ENCODE measurements at places on chromosomes 13 and 19.
A peak's percentile ranks its signal among the peaks of the same experiment; 100 is the strongest.

- DNase-seq = no peak
Observed at GRCh38 chr13:85725433-85725832, 73.8 kb downstream of the SLITRK6 start.

DNA sequence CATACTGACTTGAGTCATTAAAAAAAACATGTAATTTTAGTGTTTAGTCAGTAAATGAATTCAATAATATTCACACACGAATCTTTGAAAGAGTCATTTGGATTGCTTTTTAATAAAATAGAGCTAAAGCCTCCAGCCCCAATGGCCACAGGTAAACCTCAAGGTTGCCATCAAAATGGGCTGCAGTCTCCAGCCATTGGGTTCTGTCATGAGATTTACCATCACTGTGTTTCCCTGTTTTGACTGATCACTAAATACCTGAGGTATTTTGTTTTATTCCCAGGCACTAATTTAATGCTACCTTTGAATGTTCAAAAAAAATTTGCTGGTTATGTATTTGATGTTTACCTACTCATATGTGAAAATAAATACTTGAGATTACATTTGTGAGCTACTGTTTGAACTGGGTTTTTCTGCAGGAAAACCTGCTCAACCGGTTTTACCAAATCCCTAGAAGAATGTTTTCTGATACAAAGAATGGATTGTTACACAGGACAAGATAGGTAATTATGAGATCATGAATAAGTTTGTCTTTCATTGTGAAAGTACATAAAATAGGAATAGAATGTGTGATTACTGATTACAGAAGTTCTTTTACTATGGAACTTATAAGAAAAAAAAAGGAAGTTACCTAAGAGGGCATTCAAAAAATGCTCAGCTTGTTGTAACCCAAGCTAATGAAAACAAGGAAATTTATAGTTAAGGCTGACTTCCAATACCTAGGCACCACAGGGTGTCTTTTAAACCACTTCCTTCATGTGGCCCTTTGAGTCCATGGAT lies 391.3 kb downstream of the EFNB2 start:
- DNase-seq = no peak

- no peak for DNase-seq
Observed at GRCh38 chr19:48489608-48490216, 20.5 kb downstream of the CYTH2 start.

- no peak for DNase-seq
Observed at GRCh38 chr13:32212421-32212820, 102.7 kb downstream of the ZAR1L start.

DNA sequence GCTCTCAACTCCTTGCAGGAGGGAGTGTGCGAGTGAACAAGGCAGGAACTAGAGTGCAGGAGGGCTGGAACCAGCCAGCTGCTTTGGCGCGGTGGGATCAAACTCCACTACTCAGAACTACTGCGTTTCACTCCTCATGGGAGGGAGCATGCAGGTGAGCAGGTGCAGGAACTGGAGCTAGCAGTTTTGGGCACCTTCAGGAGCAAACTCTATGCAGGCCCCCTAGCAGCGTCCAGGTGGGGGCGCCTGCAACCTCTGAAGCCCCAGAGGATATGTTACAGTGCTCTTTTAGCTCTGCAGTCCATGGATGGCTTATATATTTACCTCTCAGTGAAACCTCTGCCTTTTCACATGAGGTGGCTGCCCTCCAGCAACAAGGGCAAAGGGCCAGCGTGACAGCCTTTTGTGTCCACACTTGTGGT lies 1303.4 kb downstream of the PCDH9 start:
- DNase-seq = no peak

DNA sequence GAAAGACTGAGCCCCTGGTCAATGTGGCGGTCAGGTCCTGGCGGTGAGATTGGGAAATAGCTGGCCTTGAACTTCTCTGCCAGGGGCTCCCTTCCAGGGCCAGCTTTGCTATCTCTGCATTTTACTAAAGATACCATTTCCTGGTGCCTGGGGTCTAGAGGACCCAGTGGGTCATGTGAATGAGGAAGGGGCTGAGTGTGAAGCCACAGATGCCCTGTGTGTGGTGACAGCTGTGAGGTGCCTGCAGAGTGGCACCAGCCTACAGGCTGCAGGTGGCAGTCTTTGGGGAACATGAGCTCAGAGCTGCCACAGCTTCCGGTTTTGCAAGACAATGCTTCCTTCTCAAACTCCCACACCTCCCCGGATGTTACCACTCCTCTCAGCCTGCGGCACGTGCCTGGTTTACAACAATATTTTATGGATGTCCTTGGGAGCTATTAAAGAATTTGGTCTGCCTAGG lies 5.2 kb upstream of the MLNR start:
- DNase-seq = peak; percentile 21

DNA sequence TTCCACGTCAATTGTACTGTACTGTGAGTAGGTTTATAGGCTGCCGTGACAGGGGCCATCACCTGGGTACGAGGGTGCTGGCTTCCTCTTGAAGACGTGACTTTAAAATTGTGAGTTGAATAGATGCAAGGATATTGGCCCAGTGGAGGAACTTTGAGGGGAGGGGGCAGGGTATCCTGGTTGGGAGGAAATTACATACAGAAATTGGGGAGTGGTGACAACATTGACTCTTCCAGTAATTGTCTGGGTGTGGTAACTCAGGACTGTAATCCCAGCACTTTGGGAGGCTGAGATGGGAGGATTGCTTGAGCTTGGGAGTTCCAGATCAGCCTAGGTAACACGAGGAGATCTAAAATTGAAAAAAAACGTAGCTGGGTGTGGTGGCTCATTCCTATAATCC lies 30.4 kb downstream of the DPRX start:
- DNase-seq = no peak

GRCh38 chr13:88526186-88526852 lies 855.1 kb downstream of the SLITRK5 start:
- no peak for DNase-seq

DNA sequence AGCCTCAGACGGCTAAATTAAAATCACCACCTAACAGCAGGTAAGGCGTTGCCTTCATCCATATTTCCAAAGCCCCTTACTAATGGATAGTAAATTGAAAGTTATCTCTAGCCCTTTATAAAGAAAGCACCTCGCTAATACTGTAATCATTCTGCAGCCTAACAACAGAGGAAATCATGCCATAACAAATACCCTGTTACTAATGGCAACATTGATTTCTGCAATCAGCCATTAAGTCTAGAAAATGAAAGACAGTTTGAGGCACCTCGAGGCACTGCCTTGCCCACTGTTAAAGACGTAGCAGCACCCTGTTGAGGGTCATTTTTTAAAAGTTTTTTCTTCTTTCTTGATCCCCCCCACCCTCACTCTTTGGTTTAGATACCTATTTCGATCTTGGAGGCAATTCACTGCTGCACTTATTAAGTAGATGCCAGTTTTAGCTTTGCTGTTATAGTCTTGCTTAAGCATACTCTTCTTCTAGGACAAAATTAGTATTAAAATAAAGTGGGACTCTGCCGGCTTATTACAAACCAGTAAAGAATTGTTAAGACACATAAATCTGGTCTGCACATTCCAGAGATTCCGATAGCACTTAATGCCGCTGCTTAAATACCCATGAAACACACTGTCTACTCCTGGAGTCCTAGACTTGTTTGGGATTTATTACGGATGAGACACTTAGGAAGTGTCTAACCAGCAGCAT lies 74.8 kb downstream of the ZNF536 start:
- no peak for DNase-seq

DNA sequence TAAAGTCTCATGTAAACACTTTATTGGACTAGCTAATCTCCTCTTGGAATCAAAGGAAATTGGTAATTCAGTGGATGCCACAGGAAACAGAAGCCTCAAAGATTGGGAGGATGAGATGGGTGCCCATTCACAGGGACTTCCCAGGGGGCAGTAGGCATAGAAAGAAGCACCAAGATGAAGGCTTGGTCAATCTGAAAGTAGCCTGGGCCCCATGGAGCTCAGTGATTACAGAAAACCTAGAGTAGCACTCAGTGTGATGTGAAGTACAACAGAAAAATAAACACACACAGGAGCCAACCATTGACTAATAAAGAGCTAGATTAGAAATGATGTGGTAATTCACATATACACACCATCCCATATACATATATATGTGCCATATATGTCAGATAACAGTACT lies 560.6 kb downstream of the TBC1D4 start:
- DNase-seq = no peak

GRCh38 chr13:53694814-53695532 lies 666.4 kb downstream of the OLFM4 start:
- DNase-seq = no peak

- no peak for DNase-seq
Observed at GRCh38 chr13:21010621-21011020, 50.8 kb downstream of the LATS2 start.

- DNase-seq = peak; percentile 11
Observed at GRCh38 chr19:17778968-17779929, 15.7 kb upstream of the B3GNT3 start.

DNA sequence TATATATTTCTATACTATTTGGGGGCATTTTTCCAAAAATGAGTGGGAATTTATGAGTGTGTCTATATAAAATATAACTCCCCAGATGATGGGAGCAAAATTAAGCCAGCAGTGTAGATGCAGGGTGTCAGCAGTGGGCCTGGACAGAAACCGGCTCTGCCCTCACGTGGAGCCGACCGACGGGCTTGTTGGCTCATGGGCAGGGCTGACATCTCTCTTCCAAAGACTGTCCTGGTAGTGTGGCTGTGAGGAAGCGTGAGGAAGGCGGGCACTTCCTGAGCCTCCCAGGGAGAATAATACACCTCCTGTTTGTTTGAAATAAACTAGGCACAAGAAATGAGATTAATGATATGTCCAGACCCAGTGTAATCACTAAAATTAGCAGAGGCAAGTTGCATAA lies 206.5 kb downstream of the TEX29 start:
- DNase-seq = no peak

GRCh38 chr19:37695144-37695899 lies 24.2 kb downstream of the ZNF607 start:
- DNase-seq = no peak

DNA sequence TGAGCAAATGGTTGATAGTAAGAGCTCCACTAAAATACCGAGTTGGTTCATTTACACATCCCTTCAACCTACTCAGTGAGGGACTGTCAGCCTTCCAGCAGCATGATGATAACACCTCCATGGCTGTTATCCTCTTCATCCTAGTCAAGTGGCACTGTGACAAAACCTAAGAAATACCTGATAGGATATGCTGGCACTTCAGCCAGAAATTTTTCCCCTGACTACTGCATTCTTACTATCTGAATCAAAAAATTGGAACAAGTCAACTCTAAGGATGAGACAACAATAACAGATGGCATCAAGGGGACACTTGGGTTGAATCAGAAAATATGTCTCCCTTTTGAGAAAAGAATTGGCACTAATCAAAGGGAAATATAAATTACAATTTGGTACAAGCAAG lies 193.9 kb downstream of the KCTD12 start:
- DNase-seq = no peak

GRCh38 chr19:6853868-6854267 lies 33.5 kb upstream of the ADGRE1 start:
- DNase-seq = no peak

GRCh38 chr13:101490406-101491015 lies 38.0 kb downstream of the ITGBL1 start:
- DNase-seq = no peak

DNA sequence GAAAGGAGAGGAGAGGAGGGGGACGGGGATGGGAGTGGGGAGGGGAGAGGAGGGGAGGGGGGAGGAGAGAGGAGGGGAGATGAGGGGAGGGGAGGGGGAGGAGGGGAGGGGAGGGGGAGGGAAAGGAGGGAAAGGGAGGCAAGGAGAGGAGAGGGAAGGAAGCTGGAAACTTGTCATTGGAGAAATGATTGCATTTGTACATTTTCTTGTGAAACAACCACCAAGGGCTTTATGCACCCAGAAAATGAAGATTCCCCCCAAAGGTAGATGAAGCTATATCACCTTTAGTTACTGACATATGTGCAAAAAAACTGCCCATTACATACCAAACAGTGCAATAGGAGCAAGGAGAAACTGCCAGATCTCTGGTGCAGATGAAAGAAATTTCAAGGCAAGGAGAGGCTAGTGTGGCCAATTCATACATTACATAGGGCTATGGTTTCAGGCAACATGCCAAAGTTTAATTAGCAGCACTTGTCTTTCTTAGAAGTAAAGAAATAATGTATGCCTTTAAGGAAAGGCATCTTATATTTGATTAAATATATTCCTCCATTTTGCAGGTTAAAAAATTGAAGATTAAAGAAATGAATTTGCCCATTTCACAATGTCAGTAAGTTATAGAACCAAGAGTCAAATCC lies 49.5 kb upstream of the STK24 start:
- DNase-seq = no peak

DNA sequence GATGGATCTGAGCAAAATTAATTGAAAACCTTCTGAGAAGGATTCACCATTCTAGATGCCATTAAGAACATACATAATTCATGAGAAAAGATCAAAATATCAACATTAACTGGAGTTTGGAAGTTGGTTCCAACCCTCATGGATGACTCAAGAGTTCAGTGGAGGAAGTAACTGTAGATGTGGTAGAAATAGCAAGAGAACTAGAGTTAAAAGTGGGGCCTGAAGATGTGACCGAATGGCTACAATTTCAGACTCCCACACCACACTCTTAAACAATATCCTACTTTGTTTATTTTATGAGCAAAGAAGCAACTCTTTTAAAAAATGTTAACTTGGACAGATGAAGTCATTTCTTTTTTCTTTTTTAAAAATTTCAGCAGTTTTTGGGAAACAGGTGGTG lies 354.3 kb downstream of the KLF12 start:
- DNase-seq = no peak

GRCh38 chr13:26529441-26529840 lies 28.0 kb upstream of the WASF3 start:
- no peak for DNase-seq

- DNase-seq = no peak
Observed at GRCh38 chr13:104530741-104531140, 1464.5 kb upstream of the SLC10A2 start.

DNA sequence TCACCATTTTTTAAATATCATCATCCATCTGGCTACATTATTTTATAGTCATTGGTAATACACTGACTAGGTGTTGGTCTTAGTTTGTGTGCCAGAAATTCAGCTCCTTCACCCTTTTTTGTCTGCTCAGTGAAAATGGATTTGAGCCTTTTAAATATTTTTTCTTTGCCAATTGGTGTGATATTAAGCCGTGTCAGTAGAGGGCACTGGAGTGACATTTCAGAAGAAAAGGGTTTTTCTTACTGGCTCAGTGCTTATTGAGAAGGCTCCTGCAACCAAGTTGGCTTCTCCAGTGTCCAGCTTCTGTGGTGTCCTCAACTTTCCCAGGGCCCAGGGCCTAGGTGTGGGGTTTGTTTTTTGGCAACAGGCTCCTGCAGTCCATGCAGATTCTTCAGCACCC lies 546.6 kb downstream of the DACH1 start:
- no peak for DNase-seq

DNA sequence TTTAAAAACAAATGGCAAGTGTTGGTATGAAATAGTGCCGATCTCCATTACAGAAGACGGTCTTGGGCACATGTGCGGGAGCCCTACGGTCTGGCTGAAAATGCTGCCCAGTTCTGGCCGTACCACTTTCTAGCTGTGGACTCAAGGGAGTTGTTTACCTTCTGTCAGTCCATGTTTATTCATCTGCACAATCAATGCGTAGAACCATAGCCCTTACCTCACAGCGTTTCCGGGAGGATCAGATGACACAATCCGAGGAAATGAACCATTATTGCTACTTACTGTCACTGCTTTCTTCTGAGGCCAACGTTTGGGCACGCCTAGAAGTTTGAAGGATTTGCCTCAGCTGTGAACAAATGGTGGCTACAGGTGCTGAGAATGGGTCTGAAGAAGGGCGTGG lies 31.2 kb downstream of the GADD45B start:
- DNase-seq = no peak

- no peak for DNase-seq
Observed at GRCh38 chr19:29400917-29401711, 124.7 kb upstream of the VSTM2B start.
